ENCODE measurements at places on chromosomes 5 and 9. TPM values are rescaled to one million over a fixed set of nuclear protein-coding genes. Genes with fewer than 3 reads are reported as not detected.

Gene SHOC1
- not detected for total RNA-seq

Gene BSPRY
- 0.69 TPM for total RNA-seq

Gene SMU1
- 45.7 TPM for total RNA-seq

Gene PCDH12
- 3.2 TPM for total RNA-seq

Gene SLC34A1
- not detected for total RNA-seq
